Thyroid gland (tissue), 4 donors: ENCODE measurements at places on chromosomes 6 and 20. TPM values are rescaled to one million over a fixed set of nuclear protein-coding genes. Genes with fewer than 3 reads are reported as not detected.

The NKAIN2 gene
- 1.0 TPM for total RNA-seq

The RAD21L1 gene
- total RNA-seq: not detected

The GJA1 gene
- total RNA-seq: 180 TPM

The RCAN2 gene
- 16.0 TPM for total RNA-seq

The REM1 gene
- total RNA-seq: 0.54 TPM

The TBXT gene
- 1.3 TPM for total RNA-seq

The PIM1 gene
- total RNA-seq: 54.5 TPM

The TMEM170B gene
- 6.6 TPM for total RNA-seq

The PAK5 gene
- not detected for total RNA-seq

The SLC22A7 gene
- not detected for total RNA-seq

The CTCFL gene
- not detected for total RNA-seq

The MYH7B gene
- 1.9 TPM for total RNA-seq

The RALGAPB gene
- total RNA-seq: 58.9 TPM

The BFSP1 gene
- total RNA-seq: 3.8 TPM

The LTB gene
- total RNA-seq: not detected

The PRRT1 gene
- not detected for total RNA-seq

The FBXO9 gene
- 76.5 TPM for total RNA-seq

The CAPN11 gene
- 0.22 TPM for total RNA-seq

The EGFL8 gene
- 9.8 TPM for total RNA-seq

The TRDN gene
- total RNA-seq: not detected

The SYTL3 gene
- total RNA-seq: 27.5 TPM

The RAMACL gene
- 13.4 TPM for total RNA-seq

The ENPP5 gene
- total RNA-seq: 48.6 TPM

The MMP24 gene
- total RNA-seq: 0.67 TPM

The ZBTB46 gene
- 26.1 TPM for total RNA-seq
